ENCODE measurements at places on chromosomes 1 and 21.
A peak's percentile ranks its signal among the peaks of the same experiment; 100 is the strongest.

GRCh38 chr1:223540485-223541106, 124.9 kb downstream of the CAPN8 start:
- no peak for DNase-seq

DNA sequence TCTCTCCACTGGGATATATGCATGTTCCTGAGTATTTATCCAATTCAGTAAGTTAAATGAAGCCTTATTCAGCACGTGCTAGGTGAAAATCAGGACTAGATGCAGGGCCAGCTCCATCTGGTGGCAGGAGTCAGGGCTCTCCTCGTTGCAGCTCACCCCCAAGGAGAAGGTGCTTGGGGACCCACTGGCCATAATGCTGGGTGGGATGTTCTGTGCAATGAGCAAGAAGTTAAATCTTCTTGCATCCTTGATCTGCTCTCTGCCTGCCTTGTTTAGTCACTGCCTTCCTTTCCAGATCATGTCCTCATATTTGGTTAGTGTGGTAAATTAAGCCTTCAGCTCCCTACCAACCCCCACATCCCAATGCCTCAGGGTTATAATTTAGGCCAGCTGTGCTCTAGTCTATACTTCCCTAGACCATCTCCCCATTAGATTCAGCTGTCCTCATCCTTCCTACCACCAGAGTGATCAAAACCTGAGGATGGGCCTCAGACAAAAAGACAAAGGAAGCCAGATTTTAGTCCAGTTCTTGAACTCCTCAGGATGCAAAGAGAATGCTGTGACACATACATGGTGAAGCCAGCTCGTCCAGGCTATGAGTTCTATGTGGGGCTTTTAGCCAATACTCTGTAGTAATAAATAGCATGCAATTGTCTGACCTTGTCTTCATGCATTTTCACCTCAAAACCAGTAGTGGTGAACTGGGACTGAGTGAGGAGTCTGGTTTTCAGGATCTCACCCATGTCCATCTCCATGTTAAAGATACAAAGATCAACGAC, 55.9 kb downstream of the SEC16B start:
- no peak for DNase-seq

- DNase-seq: no peak
Observed at GRCh38 chr1:174744886-174745285, 254.9 kb upstream of the CACYBP start.

DNA sequence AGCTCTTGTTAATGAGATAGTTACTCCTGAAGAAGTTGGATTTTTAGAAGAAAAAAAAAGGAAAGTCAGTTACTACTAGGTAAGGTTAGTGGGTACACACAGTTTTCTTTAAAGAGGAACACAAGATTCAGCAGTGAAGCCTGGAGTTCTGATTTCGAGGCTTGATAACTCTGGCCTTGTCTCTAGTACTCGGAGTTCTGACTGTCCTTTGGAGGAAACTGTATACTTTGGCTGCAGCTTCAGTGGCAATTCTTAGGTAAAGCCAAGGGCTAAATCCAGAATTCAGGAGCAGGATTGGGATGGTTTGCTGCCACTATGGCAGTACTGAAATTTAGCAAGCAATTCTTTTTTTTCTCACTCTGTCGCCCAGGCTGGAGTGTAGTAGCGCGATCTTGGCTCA, 9.2 kb downstream of the ACADM start:
- no peak for DNase-seq

DNA sequence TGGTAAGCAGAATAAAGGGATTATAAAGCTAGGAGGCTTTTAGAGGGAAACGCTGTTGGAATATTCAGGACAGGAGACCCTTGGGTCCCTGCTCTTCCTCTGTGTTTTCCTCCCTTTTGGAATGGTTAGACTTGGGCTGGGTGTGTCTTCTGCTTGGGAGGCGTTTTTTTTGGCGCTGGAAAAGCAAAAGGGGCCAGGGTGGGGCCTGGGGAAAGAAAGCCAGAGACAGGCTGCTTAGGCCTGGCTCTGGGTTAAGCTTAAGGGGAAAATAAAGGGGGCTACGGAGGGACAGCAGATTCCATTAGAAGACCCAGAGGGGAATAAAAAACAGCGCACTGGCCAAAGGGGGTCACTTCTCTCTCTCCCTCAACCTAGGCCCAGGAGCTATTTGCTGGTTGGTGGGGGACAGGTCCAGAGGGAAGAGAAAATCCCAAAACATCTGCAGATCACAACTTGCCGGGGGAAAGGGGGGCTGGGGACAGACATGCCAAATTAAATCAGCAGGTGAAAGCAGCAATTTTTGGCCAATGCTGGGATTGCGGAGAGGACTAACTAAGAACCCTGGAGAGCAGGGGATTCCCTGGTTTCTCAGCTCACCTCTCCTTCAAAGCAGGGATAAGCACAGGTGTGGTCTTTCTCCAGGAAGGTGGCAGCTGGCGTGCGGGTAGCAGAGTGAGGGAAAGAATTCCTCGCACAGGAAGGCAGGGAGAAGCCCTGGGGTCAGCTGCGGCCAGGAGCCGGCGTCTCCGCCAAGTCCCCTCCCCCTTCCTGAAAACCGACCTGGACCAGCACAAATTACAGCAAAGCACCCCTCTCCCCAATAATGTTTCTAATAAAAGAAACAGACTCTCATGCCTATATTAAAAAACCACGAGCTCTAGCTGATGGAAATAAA, 82.2 kb upstream of the AK4 start:
- peak; percentile 65 for DNase-seq

DNA sequence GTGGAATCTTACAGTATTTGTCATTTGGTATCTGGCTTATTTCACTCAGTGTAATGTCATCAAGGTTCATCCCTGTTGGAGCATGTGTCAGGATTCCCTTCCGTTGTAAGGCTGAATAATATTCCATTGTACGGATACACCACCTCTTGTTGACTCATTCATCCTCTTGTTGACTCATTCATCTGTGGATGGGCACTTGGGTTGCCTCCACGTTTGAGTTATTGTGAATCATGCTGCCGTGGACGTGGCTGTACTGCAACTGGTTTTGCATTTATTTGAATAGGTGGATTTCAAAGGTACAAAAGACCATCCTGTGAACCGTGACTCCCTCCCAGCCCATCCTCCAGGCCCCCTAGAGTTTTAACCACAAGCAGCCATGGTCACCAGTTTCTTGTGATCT, 11.9 kb upstream of the TCP10L start:
- no peak for DNase-seq

GRCh38 chr21:46320331-46320801, 3.3 kb downstream of the C21orf58 start:
- DNase-seq: no peak

DNA sequence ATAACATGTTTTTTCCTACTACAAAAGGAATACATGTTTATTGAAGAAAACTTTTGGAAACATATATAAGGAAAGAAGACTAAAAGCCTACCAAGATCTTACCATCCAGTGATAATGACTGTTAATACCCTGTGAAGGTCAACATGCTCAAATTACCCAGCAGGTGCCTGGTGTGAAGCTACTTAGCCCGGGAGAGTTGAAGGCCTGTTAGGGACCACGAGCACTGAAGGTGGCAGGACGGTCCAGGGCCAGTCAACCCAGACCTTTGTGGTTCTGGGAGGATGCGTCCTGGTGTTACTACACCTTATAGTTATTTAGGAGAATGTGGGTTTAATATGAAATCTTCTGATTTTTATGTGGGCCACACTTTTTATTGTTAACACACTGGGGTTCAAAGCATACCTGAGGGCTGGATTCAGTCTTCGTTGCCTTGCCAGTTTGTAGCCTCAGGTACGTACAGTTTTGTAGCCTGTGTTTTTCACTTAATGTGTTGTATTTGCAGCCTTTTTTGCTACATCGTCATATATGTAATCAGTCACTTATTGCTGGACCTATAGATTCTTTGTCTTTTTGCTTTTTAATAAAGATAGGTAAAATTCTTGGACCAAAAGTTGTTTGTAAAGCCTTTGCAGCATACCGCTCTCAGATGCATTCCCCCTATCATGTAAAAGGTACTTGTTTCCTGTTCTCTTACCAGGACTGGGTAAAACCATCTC, 9.8 kb downstream of the ITSN1 start:
- no peak for DNase-seq

DNA sequence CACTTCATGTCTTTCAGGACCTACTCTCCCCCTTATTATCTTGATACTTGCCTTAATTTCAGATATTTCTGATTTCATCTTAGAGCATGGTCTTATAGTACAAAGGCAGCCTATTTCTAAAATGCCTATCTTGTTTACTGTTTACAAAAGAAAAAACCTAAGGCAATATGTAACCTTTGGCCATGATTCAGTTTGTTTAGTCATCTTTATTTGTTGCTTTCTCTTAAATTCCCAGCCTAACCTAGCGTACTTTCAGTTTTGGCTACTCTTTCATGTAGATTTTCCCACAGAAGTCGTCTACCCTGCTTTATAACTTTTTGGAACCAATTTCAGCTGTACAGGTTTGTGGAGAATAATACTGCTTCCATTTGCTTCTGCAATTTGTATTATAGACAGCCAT, 81.8 kb downstream of the KIF1B start:
- DNase-seq: no peak

- no peak for DNase-seq
Observed at GRCh38 chr1:117959364-117959763, 29.8 kb downstream of the WDR3 start.

DNA sequence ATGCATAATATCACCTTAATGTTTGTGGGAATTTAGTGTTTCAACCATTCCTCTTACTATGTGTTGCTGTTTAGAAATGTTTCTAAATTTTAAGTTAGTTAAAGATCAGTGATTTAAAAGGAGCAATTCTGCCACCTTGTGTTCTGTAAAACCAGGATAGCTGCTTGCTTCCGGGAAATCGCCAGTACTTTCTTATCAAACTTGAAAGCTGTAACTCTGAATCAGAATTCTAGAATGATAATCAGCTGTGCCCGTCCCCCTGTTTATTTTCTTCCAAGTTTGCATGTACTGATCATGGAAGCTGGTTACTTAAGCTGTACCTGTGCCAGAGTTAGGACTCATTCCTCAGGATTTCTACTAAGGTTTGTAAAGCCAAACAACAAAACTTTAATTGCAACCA, 656.4 kb downstream of the LTN1 start:
- no peak for DNase-seq

Data from anterior cingulate cortex (tissue), 58 donors.